Central memory CD8-positive, alpha-beta T cell (primary cell): ENCODE measurements at places on chromosomes 2 and 18.

DNA sequence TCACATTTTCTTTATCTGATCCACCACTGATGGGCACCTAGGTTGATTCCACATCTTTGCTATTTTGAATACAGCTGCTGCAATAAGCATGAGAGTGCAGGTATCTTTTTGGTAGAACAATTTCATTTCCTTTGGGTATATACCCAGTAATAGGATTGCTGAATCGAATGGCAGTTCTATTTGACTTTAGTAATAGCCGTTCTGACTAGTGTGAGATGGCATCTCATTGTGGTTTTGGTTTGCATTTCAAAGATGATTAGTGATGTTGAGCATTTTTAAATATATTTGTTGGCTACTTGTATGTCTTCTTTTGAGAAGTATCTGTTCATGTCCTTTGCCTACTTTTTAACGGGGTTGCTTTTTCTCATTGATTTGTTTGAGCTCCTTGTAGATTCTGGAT is 72.3 kb downstream of the CCDC138 start:
- no peak for DNase-seq

DNA sequence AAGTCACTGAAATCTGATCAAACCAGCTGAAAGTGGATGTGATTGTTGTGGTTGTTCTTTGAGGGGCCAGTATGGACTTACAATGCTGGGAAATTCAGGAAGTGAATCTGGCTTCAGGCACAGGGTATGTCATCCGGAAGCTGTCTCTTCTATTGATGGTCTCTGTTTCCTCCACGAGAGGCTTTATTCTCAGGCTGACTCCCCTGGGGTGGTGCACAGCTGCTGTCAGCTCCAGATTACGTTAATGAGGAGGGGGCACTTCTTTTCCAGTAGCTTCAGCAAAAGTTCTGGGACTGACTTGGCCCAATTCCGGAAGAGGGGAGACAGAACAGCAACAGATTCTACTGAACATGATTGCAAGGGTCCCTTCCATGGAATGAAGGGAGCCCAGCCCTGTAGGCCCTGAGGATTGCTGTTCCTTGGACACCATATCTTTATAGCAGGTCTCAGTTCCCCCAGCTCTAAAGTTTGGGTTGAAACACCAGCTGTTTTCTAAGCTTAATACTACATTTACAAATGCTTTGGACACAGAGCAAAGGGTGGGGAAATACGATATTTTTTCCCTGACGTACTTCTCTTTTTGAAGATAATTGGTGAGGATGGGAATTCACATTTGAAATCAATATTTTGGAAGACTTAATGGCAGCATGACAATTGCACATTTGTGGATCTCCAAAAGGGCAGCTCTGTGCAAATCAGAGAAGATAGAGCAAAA is 400.9 kb downstream of the TSN start:
- DNase-seq, result no peak

DNA sequence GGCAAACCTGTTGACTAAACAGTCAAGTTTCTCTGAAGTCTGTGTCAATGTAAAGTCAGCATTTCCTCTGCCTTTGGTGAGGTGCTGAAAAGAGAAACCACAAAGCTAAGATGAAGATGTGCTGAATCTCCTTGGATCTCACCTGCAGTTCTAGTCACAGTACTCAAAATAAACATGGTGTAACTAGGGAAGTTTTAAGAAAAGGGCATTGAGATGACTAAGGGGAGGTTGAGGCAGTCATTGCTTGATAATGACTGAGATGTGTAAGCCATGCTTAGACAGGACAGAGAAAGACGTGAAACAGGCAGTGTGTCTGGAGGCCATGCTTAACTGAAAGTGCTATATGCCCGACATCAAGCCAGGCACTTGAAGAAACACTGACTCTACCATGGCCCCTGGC is 1010.0 kb upstream of the CELF4 start:
- DNase-seq, result no peak

DNA sequence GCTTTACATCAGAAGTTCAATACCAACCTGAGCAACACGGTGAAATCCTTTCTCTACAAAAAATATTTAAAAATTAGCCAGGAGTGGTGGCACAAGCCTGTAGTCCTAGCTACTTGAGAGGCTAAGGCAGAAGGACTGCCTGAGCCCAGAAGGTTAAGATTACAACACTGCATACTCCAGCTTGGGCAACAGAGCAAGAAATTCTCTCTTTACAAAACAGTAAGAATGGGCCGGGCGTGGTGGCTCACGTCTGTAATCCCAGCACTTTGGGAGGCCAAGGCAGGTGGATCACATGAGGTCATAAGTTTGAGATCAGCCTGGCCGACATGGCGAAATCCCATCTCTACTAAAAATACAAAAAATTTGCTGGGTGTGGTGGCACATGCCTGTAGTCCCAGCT is 113.2 kb downstream of the USP34 start:
- no peak for DNase-seq
